ENCODE measurements at places on chromosomes 2 and 18.

DNA sequence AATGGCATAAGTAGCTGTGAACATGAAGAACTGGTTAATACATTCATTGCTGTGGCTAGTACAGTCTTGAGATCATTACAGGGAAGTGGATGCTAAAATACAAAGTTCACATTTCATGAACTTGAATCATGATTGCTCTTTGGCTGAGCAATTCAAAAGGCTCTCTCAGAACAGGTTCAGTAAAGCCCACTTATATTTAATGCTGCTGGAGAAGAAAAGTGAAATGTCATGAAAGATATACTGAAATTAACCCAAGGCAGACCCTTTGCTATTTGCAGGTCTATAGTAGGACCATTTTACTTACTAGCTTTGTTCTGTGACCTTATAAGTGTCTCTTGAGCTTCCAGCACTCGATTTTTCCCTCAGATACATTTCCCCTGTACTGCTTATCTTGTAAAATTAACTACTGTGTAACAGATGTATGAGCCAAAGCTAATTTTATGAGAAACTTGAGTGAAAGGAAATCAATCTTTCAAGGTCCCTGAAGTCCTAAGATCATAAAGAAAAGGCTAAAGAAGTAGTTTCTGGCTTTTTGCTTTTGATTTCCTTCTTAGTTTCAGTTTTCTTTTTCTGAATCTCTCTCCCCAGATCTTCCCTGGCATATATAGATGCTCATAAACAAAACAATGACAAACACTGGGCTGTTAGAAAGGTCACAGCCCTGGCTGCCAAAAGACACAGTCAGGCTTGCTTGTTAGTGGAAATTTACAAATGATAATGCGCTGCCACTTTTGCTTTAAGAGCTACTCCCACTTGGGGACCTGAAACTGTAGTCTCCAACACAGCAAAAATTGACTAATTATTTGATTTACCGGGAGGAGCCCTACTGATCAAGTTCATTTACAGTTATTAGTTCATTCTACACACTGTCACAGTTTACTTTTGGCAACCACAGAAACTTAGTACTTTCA lies 132.7 kb upstream of the XPO1 start:
- DNase-seq, result peak; percentile 45

- DNase-seq, result no peak
Measured at GRCh38 chr2:138906549-138906948, 126.4 kb upstream of the NXPH2 start.

DNA sequence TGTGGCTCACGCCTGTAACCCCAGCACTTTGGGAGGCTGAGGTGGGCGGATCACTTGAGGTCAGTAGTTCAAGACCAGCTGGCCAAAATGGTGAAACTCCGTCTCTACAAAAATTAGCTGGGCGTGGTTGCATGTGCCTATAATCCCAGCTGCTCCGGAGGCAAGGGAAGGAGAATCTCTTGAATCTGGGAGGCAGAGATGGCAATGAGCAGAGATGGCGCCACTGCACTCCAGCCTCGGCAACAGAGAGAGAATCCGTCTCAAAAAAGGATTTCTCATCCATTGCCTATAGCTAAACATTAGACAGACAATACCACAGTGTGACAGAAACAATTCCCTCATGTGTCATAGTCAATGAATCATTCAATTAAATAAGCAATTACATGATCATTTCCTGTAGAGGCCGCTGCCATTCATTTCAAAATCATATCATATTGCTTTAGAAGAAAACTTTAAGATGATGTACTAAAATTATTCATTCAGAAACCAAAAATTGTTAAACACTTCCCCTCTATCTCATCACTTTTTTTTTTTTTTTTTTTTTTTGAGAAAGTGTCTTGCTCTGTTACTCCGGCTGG lies 69.5 kb upstream of the TGIF1 start:
- peak; percentile 26 for DNase-seq

GRCh38 chr18:13558124-13558523 lies 168.2 kb downstream of the FAM210A start:
- DNase-seq, result peak; percentile 40

GRCh38 chr2:5980450-5981190 lies 288.4 kb downstream of the SOX11 start:
- no peak for DNase-seq

DNA sequence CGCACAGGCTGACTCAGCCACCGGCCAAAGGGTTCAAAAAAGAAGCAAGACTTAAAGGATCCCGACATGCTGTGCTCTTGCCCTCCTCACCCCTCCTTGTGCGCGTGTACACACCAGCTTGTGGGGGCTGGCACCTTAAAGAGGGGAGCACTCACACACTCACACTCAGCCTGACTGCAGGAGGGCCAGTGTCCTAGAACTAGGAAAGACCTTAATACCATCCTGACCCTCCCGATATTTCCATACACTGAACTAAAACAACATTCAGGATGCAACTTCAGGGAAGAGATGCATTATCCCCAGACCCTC lies 5.6 kb downstream of the PKDCC start:
- DNase-seq, result no peak

DNA sequence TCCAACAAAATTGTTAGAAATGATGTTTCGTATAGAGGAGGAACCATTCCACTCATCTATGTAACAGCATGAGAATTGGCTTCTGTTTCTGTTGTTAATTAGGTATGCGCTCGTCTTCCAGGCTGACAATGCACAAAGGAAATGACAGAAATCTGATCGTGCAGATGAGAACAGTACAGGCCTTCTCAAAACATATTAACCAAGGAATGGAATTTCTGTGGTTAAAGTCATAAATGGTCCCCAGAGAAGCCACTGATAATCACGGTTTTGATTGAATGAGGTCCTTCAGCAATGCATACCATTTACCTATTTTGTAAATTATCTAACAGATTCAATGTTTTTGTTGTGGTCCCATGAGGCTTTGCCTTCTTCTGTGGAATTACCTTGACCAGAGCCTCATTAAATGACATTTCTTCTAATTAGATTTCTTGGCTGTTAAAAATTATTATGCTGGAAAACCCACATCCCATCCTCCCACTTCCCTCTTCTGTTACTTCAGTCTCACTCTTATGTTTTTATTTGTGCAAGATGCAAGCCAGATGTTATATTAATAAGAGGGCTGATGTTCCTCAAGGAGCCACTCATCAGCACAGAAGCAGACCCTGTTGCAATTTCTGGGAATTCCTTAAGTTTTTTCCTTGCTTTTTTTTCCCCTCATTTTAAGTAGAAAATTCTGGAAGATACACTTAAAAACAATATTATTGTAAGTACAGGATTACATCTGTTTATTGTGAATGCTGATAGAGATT lies 395.8 kb downstream of the PID1 start:
- peak; percentile 94 for DNase-seq

DNA sequence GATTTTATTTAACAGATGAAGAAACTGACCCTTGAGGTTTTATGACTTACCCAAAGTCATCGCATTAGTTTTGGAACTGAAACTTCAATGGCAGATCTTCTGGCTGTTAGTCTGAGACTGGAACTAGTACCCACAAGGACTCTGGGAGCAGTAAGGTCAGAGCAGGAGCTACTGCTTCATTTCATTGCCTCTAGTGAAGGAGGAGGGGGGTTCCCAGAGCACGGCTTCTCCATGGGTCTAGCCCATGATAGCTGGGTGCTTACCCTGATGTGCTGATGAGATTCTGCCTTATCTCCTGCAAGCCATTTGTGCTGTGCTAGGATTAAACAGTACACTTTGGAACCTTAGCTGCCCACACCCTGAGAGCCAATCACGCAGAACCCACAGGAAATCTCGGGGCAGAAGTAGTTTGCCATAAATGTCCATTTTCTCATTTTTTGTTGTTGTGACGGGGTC lies 5.4 kb upstream of the RNASEH1 start:
- no peak for DNase-seq

GRCh38 chr2:238361877-238362276 lies 41.6 kb downstream of the TRAF3IP1 start:
- DNase-seq, result no peak

- no peak for DNase-seq
Measured at GRCh38 chr2:95018861-95019550, 6.5 kb upstream of the MAL start.

- DNase-seq, result no peak
Measured at GRCh38 chr2:176936410-176936809, 276.2 kb upstream of the HNRNPA3 start.

- no peak for DNase-seq
Measured at GRCh38 chr18:32735781-32736180, 37.0 kb downstream of the KLHL14 start.

GRCh38 chr2:189350540-189351209 lies 90.6 kb upstream of the WDR75 start:
- peak; percentile 98 for DNase-seq

Measured in EH (cell line).